ENCODE measurements at places on chromosomes 4 and X. TPM values are rescaled to one million over a fixed set of nuclear protein-coding genes. Genes with fewer than 3 reads are reported as not detected.

DNA sequence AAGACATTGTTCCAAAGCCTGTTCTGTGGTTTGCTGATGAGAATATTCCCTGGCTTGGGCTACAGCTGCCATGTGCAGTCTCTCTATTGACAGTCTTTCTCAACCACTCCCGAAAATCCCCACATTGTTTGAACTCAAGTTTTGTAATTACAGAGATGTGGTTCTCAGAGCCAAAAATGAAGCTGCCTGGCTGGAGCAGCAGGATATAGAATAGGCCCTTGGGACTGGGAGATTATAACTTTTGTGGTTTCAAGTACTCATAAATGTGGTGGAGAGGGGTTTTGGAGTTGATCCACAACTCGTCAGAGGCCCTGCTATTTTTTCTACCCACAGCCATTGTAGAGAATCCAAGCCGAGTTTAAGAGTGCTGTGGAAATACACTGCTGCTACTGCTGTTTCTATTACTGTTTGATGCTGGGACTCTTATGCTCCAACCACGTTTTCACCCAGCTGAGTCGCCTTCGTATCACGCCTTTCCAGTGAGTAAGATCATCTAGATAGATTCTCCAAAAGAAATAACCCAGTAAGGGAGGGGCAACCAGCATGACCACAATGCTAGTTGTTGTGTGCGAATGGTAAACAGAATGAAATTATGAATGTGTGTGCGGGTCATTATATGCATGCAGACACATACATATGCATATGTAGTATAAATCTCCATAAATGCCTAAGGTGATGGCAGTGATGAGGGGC, 57.1 kb upstream of the ATXN3L start:
- DNase-seq, result peak; percentile 79

GRCh38 chrX:103417933-103418332, 41.6 kb downstream of the BEX3 start:
- no peak for DNase-seq

DNA sequence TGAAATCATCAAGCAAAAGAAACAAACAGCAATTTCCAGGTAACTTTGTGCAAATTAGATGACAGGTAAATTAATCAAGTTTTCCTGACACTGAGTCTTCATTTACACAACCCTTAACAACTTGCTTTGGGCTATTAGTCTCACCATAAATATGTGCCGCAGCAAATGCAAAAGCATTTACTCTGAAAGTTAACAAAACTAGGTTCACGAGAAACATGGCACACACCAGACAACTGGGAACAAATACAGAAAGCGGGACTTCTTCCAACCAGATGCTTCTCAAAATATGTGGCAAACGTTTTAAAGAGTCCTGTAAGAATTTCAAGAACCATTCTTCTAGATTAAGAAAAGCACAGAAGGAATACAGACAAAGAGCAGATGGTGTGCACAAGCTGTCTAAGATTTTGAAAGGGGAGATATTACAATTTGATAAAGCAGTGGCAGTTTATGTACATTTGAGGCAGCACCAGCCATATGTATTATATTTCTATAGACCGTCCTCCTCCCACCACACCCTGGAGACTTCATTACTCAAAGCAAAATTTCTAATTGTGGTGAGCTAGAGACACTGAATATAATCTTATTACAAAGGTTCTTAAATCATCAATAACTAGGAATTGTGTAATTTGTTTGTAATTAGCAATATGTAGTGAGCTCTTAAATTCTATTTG, 192.5 kb upstream of the ADAMTS3 start:
- DNase-seq, result no peak

DNA sequence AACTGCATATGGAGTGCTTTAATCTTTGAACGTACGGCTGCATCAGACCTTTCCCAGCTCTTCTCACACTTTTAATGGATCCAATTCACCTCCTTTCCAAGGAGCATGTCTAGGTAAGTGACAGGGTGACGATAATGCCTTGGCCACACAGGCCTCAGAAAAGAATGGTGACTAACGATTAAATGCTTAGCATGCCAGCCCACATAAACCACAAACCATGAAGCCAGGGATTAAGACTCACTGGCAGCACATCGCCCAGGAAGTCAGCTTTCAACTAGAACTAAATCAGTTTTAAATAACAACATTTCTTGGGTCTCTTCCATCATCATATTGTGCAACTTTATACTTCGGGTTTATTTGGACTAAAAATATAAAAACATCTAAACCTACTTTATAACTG, 28.7 kb downstream of the INPP4B start:
- peak; percentile 82 for DNase-seq

DNA sequence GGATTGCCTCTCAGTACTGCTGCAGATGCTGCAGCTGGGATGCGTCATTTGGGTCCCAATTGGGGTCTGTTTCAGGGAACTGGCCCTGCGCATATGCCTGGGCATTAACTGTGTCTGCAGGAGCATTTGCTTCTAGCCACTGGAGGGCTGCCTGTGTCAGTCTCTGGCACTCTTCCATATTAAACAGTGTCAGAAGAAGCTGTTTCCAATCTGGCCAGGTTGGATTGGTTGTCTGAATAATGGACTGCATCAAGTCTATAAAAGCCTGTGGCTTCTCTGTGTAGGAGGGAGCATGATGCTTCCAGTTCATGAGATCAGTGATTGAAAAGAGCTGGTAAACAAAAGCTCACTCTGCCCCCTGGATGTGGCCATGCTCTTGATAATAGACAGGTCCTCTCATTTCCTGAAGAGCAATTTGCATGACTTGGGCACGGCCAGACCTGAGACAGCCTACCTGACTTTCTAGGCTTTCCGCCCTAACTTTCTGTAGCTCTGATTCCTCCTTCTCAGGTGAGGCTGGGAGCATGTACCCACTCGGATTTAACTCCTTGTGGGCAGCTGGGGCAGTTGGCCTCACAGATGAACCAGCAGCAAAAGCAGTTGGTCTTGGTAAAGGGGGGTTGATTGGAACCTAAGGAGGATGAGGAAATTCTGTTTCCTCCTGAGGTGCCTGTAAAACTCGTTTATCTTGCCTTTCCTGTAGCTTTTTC, 29.2 kb downstream of the SULT1E1 start:
- DNase-seq, result peak; percentile 1

DNA sequence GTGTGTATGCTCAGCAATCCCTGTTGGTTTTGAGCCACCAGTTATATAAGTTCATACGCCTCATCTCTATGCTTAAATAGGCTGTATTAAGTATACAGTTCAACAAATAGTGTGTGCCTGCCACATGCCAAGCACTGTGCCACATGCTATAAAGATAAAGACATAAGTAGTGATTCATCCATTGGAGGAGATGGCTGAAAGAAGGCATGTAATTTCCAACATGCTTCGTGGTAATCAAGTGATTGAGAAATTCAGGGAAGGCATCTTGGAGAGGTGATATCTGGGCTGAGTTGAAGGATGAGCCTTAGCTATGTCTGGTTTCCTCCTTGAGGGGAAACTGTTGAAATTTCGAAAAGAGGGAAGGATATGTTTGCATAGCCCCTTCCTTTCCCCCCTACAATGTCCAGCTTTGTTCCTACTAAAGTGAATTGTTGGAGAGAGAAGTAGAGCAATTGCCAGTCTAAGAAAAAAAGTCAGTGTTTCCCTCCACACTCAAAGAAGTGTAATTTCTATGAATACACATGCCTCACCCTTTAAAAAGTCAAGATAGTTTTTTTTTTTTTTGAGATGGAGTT, 96.5 kb downstream of the ARHGAP10 start:
- DNase-seq, result no peak

DNA sequence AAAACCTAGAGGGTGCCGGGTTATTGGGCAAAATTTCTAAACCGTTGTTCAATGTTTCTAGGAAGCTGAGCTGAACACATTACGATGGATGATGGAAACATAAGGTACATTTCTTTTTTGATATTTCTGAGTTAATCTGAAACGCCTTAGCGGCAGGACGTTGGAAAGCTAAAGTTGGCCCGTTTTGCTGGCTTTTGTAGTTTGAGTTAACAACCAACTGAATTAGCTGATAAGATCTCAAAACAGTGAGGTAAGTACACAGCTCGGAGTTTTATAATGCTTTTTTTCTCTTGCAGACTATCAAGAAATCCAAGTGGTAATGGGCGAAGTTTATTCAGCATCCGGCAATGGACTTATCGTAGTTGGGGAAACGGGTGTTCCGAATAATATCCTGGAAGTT, 73.5 kb downstream of the PRSS12 start:
- DNase-seq, result no peak

DNA sequence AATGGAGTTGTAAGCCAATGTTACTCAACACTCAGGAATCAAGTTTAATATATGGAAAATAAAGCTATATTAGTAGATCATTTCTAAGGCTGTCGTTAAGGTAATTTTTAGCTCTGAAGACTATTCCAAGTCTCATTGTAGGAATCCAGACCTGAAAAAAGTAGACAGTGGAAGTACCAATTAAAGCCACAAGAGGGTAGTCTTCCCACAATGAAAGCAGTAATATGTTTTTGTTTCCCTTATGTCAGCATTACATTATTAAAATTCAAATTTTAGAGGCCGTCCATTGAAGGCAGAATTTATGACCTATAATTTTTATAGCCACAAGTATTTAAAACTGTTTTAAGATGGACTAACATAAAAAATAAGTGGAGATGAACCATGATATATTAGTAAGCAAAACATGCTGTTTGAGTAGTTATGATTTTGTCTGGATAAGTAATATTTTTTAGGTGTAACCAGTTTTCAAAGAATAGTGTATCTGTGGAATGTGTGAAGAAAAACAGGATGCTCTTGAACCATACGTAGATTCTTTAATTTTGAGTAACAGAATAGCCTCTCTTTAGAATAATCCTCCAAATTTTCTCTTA, 372.6 kb upstream of the TECRL start:
- no peak for DNase-seq

DNA sequence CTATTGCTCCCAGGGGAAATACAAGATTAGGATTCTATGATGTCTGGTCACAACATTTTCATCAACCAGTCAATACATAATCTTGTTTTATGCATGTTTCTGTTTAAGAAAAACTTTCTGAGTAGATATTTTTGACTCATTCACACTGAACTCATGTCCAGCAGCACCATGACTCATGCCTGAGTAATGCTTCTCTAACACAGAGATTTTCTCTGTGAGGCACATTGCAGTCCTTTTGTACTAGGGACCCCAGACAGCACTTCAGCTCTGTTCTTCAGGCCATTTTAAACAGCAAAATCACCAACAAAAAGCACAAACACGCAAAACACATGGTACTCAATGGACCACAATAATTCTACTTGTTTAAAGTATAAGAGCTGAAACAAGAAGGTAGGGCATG, 83.6 kb downstream of the MXRA5 start:
- DNase-seq, result peak; percentile 73

GRCh38 chrX:150913511-150913910, 15.0 kb upstream of the CD99L2 start:
- peak; percentile 9 for DNase-seq

DNA sequence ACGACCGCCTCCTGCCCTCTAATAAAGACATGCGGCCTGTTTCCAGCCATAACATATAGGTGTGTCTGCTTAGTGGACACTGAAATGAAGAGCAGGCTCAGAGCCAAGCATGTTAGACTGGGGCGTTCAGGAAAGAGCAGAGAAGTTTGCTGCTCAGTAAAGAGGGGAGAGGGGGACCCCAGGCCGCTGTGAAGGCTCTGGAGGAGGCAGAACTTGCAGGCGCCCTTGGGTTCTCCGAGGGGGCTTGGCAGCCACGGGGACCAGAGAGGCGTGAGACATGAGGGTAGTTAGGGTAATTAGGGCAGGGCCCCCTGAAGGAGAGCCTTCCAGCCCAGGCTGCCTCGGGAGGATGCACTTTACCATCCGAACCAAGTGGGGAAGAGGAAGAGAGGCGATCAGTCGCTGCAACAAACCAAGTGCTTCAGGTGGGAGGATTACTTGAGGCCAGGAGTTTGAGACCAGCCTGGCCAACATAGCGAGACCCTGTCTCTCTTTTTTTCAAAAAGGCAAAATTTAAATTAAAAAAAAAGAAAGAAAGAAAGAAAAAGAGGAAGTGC, 46.6 kb upstream of the CDKN2AIP start:
- DNase-seq, result no peak

DNA sequence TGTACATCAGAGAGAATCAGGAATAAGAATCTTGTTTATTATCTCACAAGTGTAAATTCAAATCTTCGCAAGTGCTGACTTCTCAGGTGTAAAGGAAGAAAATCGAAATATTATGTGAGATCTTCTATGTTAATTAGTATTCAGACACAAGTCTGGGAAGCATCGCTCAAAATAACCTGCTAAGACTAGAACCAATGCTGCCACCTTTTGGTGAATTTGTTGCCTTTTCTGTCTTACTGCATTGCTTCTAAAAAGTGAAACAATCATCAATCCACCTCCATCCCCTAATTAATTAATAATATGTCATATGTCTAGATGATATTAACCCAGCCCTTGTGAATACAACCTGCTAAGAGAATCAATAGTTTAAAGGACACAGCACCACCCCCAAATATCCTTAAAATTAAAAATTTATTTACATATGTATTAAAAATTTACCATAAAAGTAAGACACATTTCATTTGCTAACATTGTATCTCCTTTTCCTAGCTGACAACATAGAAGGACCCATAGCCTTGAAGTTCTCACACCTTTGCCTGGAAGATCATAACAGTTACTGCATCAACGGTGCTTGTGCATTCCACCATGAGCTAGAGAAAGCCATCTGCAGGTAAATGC, 3.5 kb downstream of the EPGN start:
- DNase-seq, result peak; percentile 35

GRCh38 chr4:150039274-150040127, 38.7 kb upstream of the DCLK2 start:
- no peak for DNase-seq

DNA sequence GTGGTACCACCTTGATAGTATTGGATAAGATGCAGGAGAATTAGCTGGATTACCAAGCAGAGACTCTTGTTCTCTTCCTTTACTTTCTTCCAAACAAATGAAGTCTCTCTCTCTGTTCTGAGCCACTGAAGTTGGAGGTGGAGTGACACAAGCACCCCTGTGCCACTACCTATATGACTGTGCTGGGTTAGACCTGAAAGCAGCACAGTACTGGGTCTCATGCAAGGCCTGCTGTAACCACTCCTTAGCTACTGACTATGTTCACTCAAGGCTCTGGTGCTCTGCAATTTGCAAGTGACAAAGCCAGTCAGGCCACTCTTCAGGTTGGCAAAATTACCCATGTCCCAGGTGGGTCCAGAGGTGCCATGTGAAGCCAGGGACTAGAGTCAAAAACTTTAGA, 389.6 kb upstream of the MAOA start:
- DNase-seq, result no peak

GRCh38 chrX:113048896-113049295, 208.3 kb upstream of the AMOT start:
- DNase-seq, result no peak

Gene SLC49A3
- total RNA-seq, result not detected

Gene UCP1
- total RNA-seq, result 0.34 TPM

Gene NPFFR2
- 0.17 TPM for total RNA-seq

Gene SYN1
- total RNA-seq, result not detected

Gene GYG2
- total RNA-seq, result 1.0 TPM

Gene CFAP47
- total RNA-seq, result 0.06 TPM

Gene UXT
- total RNA-seq, result 145 TPM

Gene GABRA4
- not detected for total RNA-seq

Gene PARM1
- 0.63 TPM for total RNA-seq

Gene PCDH18
- total RNA-seq, result 2.6 TPM

Gene NLGN3
- total RNA-seq, result not detected

Data from Daoy (cell line).